ENCODE measurements at places on chromosomes 13 and 19. TPM values are rescaled to one million over a fixed set of nuclear protein-coding genes. Genes with fewer than 3 reads are reported as not detected.

APOC1 gene
- 0.79 TPM for polyA plus RNA-seq

EBI3 gene
- polyA plus RNA-seq = 0.05 TPM

GRCh38 chr19:2590630-2591399, 111.7 kb downstream of the GNG7 start:
- no peaks in the 10 kb centered on the region for H3K36me3 ChIP-seq
- no peak overlapping the region for H3K4me3 ChIP-seq
- no peaks in the 10 kb centered on the region for H3K4me1 ChIP-seq
- H3K27me3 ChIP-seq = no peaks in the 10 kb centered on the region

GRCh38 chr19:32688311-32688710, 3.3 kb upstream of the NUDT19 start:
- no peaks in the 10 kb centered on the region for H3K36me3 ChIP-seq
- H3K4me3 ChIP-seq = no peak overlapping the region
- peaks cover 16% of the 10 kb centered on the region for H3K4me1 ChIP-seq
- DNase-seq = no peak

GRCh38 chr13:25111585-25111956, 15.6 kb downstream of the PABPC3 start:
- DNase-seq = no peak
- H3K4me3 ChIP-seq = no peak overlapping the region
- H3K4me1 ChIP-seq = peaks cover 15% of the 10 kb centered on the region
- H3K27me3 ChIP-seq = no peaks in the 10 kb centered on the region
